ENCODE measurements at places on chromosomes 11 and 22.
A peak's percentile ranks its signal among the peaks of the same experiment; 100 is the strongest.

DNA sequence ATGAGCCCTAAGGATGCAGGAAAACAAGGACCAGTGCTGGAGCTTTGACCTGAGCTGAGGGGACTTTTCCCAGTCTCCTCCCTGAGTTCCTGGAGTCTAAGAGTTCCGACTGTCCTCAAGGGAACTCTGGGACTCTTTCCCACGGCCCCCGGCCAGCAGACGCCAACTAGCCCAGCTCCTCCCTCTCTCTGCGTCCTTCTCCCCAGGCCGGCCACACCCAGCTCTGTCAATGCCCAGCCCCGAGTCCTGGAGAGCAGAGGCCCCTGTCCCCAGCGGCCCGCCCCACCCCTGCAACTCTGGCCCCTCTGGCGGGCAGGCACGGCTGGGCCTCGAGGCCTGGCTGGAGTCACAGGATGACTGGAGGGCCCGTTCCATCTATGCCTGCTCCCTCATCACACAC lies 29.8 kb downstream of the NECTIN1 start:
- DNase-seq: no peak

DNA sequence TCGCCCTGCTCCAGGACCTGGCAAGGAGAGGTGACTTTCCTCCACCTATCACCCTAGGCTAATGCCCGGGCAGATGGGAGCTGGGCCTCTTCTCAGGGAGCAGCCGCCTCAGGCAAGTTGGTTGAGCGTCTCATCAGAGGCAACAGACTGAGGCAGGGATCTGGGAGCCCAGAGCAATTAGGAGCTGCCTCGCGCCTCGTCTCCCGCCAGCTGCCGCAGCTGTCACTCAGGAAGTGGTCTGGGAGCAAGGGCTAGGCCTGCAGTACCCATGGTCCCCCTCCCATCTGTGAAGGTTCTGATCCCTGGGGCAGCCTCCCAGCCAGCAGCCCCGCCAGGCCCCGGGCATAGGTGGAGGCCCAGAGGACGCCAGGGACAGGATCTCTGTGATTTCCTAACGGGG lies 4.6 kb upstream of the CABP7 start:
- DNase-seq: no peak

- DNase-seq: no peak
These were observed 101.5 kb downstream of the ST3GAL4 start for GRCh38 chr11:126456783-126457542.

DNA sequence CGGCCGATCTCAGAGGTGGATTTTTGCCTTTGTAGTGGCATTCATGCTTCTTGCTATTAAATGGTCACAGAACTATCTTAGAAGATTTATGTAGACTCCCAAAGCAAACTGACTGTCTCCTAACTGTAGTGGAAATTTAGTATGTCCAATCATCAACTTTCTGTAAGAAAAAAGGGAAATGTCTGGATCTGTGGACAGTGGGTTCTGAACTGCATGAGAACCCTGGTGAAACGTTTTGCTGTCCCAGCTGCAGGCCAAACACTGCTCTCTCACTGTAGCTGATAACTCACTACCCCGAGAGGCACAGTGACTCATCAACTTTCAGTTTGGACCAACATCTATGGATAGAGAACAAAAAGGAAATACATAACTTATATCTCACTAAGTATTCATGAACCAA lies 387.1 kb downstream of the SOX6 start:
- peak; percentile 56 for DNase-seq

DNA sequence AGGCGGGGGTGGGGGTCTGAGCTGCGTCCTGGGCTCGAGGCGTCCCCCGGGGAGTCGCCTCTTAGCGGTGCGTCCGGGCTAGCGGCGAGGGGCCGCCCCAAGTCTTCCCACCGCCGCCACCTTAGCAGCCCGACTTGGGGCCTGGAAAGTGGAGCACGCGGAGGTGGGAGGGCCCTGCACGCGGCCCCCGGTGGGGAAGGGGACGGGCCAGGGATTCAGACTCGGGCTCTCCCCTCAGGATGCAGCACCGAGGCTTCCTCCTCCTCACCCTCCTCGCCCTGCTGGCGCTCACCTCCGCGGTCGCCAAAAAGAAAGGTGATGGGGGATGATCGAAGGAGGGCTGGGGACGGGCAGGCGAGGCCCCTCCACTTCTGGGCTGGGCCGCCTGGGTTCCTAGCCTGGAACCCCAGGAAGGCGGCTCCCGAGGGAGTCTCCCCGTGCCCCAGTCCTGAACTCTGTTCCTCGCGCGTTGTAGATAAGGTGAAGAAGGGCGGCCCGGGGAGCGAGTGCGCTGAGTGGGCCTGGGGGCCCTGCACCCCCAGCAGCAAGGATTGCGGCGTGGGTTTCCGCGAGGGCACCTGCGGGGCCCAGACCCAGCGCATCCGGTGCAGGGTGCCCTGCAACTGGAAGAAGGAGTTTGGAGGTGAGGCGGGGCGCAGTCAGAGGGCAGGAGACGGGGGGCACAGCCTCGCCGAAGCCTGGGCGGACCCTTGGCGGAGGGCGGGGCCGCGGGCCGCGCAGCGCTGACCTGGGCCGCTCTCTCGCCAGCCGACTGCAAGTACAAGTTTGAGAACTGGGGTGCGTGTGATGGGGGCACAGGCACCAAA lies 563 bp downstream of the MDK start:
- DNase-seq: no peak

DNA sequence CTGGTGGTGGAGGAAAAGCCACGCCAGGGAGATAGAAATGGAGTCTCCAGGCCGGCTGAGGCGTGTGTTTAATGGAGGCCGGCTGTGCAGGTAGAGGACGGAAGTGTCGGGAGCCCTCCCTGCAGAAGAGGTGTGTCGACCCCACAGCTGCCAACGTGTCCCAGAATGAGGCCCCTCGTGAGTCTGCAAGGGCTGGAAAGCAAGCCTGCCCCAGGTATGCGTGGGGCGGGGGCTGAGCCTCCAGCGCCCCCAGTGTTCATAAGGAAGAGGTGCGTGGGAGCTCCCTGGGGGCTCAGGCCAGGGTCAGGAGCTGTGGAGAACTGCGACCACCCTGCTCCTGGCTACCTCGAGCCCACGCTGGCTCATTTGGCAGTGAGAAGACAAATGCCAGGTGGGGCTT lies 38.0 kb upstream of the JAM3 start:
- no peak for DNase-seq

- DNase-seq: no peak
These were observed 9.0 kb upstream of the APOBEC3A start for GRCh38 chr22:38948181-38948940.

- no peak for DNase-seq
These were observed 15.5 kb downstream of the RHBDD3 start for GRCh38 chr22:29251981-29252911.

- no peak for DNase-seq
These were observed 48.8 kb downstream of the TRIM44 start for GRCh38 chr11:35711173-35711910.

GRCh38 chr11:121950160-121950559 lies 165.9 kb downstream of the BLID start:
- no peak for DNase-seq

- no peak for DNase-seq
These were observed 133.2 kb downstream of the APOL5 start for GRCh38 chr22:35850831-35851230.

- DNase-seq: no peak
These were observed 664.5 kb downstream of the KCNA4 start for GRCh38 chr11:29352273-29352795.

DNA sequence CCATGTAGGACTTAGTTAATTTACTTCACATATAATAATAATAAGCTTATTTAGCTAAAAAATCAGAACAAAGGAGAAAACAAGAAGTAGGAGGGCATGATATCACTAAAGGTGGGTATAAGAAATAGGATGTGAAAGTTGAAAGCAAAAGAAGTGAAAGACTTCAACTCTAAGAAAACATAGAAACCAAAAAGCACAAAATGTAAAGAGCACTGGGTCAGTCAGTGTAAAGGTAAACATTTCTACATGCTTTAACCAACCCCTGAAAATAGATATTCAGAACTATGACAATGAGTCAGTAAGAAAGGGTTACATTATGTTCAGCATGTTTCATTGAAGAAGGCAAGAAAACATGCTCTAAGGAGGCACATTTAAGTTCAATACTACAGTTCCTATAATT lies 298.8 kb downstream of the SWAP70 start:
- DNase-seq: no peak

GRCh38 chr11:81852896-81853295 lies 880.8 kb downstream of the FAM181B start:
- no peak for DNase-seq
